Pulmonary artery endothelial cell (primary cell): ENCODE measurements at places on chromosomes 4 and X. TPM values are rescaled to one million over a fixed set of nuclear protein-coding genes. Genes with fewer than 3 reads are reported as not detected.

The PDZD4 gene
- 0.20 and 0.25 TPM in 2 replicates for total RNA-seq

GRCh38 chr4:171667906-171668305 is 145.3 kb upstream of the GALNTL6 start:
- no peak for DNase-seq

DNA sequence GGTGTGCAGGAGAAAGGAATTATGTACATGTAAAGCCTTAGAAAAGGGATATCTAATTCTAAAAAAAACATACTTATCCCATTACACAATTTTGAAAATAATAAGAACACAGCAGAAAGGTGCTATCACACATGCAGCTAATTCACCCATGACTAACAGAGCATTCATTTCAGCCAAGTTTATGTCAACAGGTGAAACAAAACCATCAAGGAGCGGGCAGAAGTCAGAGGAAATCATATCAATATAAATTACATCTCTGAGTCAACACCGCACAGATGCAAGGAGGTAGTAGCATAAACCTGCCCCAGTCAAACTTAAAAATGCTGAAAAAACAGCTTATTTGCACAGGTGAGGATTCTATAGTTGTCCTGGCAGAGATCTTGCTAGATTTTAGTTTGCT is 197.9 kb downstream of the PRDM5 start:
- DNase-seq: no peak

The DMRTC1B gene
- total RNA-seq: not detected in 2 replicates

- DNase-seq: peak; percentile 89
Observed at GRCh38 chrX:13223868-13224567, 95.8 kb downstream of the ATXN3L start.

The CCNA2 gene
- total RNA-seq: 56.1 and 110 TPM in 2 replicates

DNA sequence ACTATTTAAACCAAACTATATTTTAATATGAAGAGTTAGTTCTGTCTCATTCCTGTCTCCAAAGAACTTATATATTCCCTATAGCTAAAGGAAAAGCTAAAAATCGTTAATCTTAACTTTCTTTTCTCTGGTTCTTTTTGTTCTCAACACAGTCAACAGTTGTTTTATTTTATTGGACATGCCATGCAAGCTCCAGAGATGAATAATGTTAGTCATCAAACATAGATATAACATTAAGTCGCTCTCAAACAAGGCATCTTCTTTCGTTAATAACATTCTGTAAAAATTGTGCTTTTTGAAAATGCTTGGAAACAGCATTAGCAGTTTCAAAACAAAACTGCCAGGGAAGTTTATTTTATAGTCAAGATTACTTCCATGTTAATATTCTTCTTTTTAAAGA is 117.9 kb upstream of the GPM6A start:
- DNase-seq: no peak

The ACSL4 gene
- 146 and 148 TPM in 2 replicates for total RNA-seq

The NIPAL1 gene
- 0.78 and 1.6 TPM in 2 replicates for total RNA-seq

The AKAP4 gene
- total RNA-seq: not detected in 2 replicates

GRCh38 chr4:95985051-95985450 is 145.2 kb downstream of the PDHA2 start:
- DNase-seq: no peak

DNA sequence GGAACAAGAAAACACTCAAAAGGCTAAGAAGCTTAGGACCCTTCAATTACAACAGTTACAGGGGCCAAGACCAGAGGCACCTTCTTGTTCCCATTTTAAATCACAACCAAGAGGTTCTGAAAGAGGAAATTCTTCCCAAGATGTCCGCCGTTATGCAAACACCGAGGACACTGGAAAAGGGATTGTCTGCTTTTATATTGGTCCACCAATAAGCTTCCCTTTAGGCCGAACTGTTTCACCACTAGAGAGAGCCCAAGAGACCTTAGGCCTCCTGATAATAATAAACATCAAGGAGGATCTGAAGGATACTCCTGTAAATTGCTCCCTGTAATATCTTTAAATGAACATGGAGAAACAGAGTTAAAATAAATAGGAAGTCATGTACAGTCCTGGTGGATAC is 92.6 kb upstream of the NLRP2B start:
- DNase-seq: no peak

DNA sequence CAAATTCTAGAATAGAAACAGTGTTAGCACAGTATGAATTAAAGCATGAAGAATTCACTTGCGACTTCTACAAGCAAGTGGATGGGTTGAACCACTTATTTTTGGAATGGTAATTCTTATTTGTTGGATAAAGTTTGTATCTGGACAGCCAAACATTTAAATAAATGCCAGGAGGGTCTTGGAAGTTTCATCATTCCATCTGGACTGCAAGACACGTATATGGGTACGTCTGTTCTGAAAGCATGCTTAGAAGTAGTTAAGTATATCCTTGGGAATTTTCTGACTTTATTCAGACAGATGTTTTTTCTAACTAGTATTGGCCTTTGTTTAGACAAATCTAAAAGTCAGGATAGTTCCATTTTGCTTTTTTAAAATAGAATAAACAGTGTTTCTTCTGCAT is 77.5 kb upstream of the CASK start:
- no peak for DNase-seq

DNA sequence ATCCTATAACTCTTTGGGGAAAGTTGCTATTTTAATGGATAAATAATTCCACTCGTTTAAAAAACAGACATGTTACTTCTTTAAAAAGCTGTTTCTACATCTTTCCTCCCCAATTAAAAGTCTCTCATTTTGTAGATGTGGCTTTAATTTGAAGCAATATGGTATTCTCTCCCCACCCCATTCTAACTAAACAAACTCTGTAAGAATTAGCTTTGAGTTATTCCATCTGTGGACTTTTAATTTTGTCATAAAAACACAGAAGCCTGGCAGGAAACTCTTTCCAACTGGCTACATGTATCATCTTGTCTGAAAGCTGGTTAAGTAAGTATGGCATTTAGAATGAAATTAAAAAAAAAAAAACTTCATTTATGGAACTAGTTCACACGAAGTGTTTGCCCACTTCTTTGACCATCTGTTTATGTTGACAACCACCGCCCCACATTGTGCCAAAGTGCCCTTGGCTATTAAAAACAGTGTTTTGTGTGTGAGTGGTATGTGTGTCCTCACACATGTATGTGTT is 140.3 kb downstream of the NAA11 start:
- DNase-seq: no peak

- DNase-seq: no peak
Observed at GRCh38 chr4:113474017-113474416, 287.5 kb downstream of the CAMK2D start.

- no peak for DNase-seq
Observed at GRCh38 chrX:1528884-1529203, 8.1 kb downstream of the P2RY8 start.

DNA sequence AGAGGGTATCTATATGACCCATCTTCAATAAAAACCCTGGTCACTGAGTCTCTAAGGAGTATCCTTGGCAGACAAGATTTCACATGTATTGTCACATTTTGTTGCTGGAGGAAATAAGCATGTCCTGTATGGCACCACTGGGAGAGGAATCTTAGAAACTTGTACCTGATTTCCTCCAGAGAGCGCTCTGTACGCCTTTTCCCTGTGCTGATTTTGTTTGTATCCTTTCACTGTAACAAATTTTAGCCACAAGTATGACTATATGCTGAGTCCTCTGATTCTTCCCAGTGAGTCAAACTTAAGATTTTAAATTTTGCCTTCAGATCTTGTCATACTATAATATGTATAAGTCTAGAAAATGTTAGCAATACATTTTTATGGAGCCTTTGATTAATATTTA is 102.8 kb downstream of the ITIH6 start:
- DNase-seq: no peak

The PNMA5 gene
- not detected in 2 replicates for total RNA-seq
